Right ventricle myocardium inferior (tissue), 1 donor: ENCODE measurements at places on chromosomes 3 and 15.

DNA sequence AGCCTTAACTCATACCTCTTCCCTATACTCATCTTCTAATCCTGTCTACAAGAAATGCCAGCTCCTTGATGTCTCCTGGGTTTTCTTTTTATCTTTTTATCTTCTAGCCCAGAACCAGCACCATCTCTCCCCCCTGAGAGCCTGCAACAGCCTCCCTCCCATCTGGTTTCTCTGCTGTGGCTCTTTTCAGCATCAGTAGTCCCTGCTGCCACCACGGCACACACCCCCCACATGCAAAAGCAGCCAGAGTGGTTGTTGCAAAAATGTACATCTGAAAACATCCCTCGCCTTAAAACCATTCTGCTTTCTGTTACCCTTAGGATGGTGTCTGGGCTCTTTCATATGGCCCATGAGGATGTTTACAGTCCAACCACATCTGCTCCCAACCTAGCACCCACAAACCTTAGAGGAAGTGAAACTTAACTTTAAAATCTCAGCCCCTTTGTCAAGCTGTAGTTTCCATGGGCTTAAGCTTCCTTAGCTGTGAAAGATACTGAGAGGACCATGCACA, 775 bp downstream of the TTC21A start:
- no peak for DNase-seq

GRCh38 chr3:181613813-181614212, 97.9 kb upstream of the SOX2 start:
- no peak for DNase-seq

- no peak for DNase-seq
These were observed 4.8 kb upstream of the ARHGAP31 start for GRCh38 chr3:119289404-119289770.

- no peak for DNase-seq
These were observed 9.8 kb downstream of the SELENOS start for GRCh38 chr15:101267320-101268104.

GRCh38 chr3:23041918-23042696, 161.0 kb upstream of the UBE2E2 start:
- no peak for DNase-seq

DNA sequence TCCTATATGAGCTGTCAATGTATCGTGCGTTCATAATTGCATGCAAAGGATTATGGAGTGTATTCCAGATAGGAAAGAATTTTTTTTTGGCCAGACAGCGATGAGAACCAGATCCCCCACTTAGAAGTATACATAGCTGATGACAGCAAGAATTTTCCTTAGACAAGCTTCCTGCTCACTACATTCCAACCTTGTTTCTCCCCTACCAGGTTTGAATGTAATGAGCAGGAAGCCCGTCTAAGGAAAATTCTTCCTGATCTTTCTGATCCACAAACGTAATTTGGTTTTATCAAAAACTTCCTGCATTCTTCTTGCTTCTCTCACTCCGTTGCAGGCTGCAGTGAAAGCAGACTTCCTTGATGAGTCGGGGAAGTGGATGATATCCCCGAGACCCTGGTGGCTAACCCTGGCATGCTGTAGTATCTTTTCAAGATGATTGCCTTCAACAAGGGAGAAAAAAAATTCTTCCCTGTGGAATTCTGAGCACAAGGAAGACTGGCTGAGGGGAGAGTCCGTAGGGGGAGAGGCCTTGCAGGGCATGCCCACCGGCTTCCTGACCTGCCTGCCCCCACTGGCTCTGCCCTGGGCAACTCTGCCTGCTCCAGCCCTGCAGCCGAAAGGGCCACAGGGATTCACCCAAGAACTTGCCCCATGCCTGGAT, 243.1 kb downstream of the TLE3 start:
- DNase-seq: no peak

DNA sequence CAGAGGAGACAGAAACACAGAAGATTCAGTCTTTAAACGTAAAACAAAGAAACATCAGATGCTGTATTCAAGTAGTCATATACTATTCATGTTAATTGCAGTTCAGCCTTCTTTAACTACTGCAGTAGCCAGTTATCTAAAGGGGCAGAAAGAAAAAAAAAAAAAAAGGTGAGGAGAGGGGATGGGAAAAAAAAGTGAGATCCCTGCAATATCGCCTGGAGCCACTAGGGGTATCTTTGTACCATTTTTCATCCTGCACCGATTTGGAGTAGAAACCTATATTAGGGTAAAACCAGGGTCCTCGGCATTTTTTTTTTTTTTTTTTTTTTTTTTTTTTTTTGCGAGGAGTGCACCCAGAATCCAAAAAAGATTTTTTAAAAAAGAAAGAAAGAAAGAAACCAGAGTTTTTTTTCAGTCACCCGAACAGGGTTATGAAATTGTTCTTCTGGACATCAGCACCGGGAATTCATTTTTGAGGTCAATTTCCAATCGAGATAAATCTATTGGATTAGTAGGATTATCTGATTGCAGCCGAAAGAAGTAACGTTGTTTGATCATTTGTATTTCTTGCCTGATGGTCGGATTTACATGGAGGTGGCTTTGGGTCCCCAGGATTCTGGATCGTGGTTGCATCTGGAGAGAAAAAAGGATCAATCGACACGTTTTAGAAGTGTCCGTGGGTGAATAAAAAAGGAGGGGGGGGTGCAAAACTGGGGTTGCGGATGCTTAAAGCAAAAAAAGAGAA, 186.7 kb downstream of the NLGN1 start:
- DNase-seq: no peak

- DNase-seq: no peak
These were observed 860.4 kb downstream of the ROBO1 start for GRCh38 chr3:78907367-78907766.
